ENCODE measurements at places on chromosomes 2 and 18.

GRCh38 chr2:88602022-88602421 lies 25.2 kb downstream of the EIF2AK3 start:
- peaks cover 6% of the 10 kb centered on the region for H3K36me3 ChIP-seq
- H3K4me3 ChIP-seq: no peak overlapping the region
- no peak overlapping the region for H3K27ac ChIP-seq
- no peak for DNase-seq
- peaks cover 48% of the 10 kb centered on the region for H3K4me1 ChIP-seq

DNA sequence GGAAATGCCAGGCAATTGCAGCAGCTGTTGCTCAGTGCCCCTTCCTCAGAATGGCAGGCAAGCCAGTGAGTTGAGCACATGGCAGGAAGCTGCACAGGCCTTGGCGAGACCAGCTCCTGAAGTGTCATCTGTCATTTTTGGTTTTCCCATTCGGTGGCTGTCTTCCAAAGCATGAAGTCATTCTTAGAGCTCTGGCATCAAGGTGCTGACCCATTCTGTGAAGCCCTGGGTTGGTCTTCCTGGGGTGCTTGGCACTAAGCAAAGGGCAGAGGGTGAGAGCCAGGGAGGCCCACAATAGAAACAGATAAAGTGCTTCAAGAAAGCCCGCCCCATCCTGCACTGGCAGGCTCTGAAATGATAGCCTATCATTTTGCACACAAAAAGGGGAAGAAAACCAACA lies 150.5 kb downstream of the VAPA start:
- no peak for DNase-seq
- no peak overlapping the region for H3K27ac ChIP-seq
- H3K4me1 ChIP-seq: no peaks in the 10 kb centered on the region
- H3K27me3 ChIP-seq: peaks cover 6% of the 10 kb centered on the region

DNA sequence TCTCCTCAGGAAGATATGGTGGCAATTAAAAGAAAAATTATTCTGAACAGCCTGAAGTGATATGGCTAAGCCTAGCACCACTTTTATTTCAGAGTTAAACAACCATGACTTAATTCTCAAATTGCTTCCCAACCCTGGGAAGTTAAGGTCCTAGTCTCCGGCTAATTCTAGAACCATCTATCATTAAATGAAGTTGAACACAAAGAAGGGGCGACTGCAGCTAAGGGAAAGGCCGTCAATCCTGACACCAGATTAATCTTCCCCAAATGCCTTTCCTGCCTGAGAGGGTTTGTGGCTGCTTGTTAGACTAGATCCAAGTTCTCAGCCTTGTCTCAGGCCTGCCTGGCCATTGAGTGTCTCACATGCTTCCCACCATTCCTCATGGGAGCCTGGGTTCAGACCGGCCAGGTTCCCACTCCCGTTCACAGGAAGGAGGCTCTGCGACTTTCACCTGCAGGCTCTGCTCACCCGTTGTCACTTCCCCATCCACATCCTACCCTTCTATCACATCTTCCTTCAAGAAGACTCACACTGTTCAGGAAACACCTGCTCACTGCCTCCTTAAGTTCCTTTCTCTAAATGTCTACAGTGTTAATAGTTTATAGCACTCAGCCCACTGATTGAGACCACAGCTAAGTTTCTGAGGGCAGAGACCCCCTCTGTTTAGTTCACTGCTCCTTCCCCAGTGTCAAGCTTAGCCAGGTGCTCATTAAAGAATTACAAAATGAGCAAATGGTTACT lies 282.9 kb upstream of the REV1 start:
- no peaks in the 10 kb centered on the region for H3K36me3 ChIP-seq
- no peak for DNase-seq
- no peak overlapping the region for H3K27ac ChIP-seq
- no peak overlapping the region for H3K4me3 ChIP-seq
- no peaks in the 10 kb centered on the region for H3K27me3 ChIP-seq
- no peaks in the 10 kb centered on the region for H3K4me1 ChIP-seq

- no peak overlapping the region for H3K27ac ChIP-seq
- H3K27me3 ChIP-seq: no peaks in the 10 kb centered on the region
- peaks cover 5% of the 10 kb centered on the region for H3K36me3 ChIP-seq
- peaks cover 22% of the 10 kb centered on the region for H3K4me1 ChIP-seq
- DNase-seq: no peak
These were observed 35.6 kb upstream of the UBE2F start for GRCh38 chr2:237931205-237931721.

DNA sequence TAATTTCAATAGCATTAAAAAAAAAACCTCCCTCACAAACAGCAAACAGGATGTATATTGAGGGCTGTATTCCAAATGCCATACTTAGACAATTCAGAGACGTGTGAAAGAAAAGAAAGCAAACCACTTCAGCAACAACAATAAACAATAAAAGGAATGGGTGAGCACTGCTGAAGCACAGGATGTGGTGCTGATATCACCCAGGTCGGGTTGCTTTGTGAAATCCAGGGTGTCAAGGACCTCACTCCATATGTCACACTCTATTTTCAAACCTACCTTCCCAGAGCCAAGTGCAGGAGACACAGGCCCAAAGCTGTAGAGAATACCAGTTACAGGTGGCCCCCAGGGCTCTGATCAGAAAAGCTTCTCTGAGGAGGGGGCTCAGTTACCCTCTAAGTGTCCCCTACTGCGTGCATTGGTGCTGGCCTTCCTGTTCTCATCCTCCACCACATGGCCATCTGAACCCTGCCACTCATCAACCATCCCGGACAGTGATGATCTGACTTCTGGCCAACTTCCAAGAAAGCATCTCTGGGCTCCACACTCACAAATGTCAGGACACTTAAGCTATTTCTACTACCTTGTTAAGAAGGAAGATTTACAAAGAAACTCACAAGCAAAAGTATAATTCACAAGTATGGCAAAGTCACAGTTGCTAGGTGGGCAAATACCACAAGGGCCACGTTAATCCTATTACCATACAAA lies 363.0 kb downstream of the SS18 start:
- no peak overlapping the region for H3K27ac ChIP-seq
- no peaks in the 10 kb centered on the region for H3K4me1 ChIP-seq
- no peak overlapping the region for H3K4me3 ChIP-seq
- peaks cover 3% of the 10 kb centered on the region for H3K27me3 ChIP-seq
- DNase-seq: no peak

GRCh38 chr2:63692002-63692606 lies 103.3 kb downstream of the MDH1 start:
- H3K36me3 ChIP-seq: no peaks in the 10 kb centered on the region
- H3K4me1 ChIP-seq: no peaks in the 10 kb centered on the region
- H3K27ac ChIP-seq: no peak overlapping the region
- H3K4me3 ChIP-seq: no peak overlapping the region
- DNase-seq: no peak
- peaks cover 4% of the 10 kb centered on the region for H3K27me3 ChIP-seq
